HCT116 (cell line): ENCODE measurements at places on chromosomes 16 and 17.

GRCh38 chr17:82495844-82496528, 23.5 kb upstream of the FOXK2 start:
- DNase-seq, result peak; percentile 46

DNA sequence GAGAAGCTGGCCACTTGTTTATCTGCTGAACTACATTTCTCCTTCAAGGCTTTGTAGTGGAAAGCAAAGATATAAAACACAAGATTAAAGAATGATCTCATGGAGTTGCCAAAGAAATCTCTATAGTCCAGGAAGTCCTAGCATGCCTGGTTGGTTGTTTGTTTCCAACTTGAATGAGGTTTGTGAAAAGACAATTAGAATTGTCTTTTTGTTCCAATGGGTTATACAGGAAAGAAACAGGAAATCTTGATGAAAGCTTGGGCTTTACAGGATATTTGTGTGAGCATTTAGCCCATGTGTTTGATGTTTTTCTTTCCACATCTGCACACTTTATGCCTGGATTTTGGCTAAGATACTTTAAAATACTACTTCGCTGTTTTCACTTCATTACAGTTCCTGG, 273.4 kb downstream of the CEP112 start:
- no peak for DNase-seq

GRCh38 chr17:38424297-38424972, 3.8 kb upstream of the ARHGAP23 start:
- no peak for DNase-seq

GRCh38 chr17:66467766-66468165, 165.4 kb downstream of the PRKCA start:
- no peak for DNase-seq

GRCh38 chr17:74677558-74678466, 34.9 kb downstream of the CD300LF start:
- DNase-seq, result no peak

DNA sequence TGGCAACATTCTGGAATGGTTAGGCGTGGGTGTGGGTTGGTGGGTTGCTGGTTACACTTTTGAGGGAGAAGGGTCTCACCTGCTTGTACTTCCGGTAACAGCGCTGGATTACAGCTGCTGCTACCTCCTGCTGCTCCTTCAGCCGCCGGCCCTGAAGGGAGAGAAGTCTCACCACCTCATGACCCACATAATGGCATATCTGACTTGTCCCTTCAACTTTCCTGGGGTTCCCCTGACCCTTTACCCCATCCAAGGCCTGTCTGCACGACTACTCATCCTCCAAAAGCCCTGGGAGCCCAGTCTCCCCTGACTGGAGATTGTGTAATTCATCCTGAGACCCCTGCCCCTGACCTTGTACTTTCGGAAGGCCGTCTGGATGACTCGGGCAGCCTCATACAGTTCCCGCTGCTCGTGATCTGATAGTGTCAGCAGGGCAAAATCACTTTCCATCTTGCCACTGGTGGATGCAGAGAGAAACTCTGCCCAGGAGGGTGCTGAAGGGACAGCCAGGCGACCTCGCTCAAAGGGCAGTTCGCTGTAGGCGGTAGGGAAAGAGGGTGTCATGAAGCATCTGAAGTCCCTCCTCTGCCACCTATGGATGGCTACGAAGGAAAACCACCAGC, 2.0 kb upstream of the SPAG7 start:
- no peak for DNase-seq

DNA sequence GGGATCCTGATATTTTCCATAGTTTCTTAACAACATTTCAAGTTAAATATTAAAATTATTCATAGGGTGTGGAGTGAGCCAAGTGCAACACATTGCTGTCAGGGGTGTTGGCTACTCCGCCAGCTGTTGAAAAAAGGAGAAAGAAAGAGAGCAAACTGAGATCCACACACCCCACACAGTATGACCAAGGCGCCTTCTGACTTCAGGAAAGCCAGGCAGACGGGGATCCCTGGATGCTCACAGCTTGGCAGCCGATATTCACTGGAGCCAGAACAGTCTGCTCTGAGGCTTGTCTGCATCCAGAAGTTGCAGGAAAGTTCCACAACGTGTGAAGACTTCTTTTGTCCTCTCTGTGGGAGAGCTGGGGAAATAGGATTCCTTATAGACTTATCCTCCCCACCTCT, 9.3 kb downstream of the CHD9NB start:
- no peak for DNase-seq

DNA sequence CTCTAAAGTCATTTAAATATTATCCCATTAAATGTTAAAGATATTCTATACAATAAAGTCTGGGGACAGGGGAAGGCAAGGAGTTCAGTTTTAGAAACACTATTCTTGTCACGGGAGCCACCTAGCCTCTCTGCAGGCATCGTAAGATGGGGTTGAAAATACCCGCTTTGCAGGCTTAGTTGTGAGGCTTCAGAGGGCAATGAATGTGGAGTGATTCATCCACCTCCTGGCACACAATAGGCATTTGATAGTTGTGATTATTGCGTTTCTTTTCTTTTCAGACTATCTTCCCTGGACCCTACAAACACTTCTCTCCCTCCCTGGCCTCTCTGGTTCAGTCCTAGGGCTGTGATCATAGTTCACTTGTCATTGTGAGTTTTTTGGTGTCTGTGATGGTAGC, 19.6 kb downstream of the GLP2R start:
- DNase-seq, result no peak

DNA sequence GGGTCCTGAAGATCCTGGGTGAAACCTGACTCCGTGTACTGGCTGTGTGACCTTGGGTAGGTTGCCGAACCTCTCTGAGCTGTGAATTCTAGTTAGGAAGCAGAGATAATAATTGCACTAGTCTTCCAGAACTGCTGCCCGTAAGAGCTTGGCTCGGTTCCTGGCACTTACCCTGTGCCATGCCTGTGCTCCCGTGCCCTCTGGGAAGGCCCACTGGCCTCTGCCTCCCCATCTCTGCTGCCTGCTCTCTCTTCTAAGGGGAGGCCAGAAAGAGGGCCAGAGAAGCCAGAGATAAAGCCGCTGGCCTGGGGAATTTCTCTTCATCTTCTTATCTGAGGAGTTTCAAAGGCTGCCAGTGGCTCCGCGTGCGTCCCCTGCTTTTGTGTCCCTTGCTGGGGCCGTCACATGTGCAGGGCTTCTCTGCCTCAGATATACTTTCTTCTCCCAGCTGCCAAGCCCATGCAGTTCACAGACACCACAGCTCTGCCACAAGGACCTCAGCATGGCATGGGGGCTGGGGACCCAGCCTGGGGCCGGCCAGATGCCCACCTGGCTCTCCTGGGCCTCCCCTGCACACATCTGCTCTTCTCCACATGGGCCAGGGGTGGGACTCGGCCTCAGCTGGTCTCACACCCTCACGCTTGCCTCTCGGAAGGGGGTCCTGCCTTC, 145.2 kb downstream of the SDK2 start:
- no peak for DNase-seq

DNA sequence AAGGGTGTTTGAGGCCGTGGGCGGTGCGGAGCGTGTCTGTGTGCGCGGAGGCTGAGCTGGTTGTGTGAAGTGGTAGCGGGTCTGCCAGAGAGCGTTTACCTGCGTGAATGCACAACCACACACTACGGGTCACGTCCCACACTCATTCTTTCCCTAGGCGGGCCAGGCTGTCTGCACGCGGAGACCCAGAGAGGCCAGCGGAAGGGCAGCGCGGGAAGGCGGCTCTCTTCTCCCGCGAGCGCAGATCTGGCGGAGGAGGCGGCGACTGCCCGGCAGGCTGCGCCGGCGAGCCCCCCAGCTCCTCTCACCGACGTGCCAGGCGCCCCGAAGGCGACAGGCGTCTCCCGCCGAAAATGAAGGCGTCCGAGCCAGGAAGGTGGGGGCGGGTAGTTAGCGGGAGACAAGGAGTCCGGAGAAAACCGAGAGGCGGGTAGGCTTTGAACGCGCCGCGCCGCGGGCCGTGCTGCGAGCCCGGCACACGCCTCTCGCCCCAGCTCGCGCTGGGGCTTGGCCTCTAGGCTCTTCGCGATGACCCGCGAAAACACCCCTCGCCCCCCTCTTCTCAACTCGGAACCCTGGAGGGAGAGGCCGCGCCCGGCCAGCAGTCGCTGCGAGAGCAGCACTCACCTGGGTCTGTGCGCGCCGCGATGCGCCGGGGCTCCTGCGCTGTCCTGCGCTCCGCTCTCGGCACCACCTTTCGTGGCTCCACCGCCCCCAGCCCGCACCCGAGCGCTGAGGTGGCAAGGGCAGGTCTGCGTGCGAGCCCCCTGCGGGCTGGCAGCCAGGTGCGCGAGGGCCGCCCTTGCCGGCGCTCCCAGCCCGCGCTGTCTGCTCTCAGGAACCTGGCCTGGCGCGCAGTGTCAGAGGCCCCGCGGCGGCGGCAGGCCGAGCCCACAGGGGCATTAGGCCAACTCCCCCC, 2.0 kb upstream of the FOXF1 start:
- no peak for DNase-seq

DNA sequence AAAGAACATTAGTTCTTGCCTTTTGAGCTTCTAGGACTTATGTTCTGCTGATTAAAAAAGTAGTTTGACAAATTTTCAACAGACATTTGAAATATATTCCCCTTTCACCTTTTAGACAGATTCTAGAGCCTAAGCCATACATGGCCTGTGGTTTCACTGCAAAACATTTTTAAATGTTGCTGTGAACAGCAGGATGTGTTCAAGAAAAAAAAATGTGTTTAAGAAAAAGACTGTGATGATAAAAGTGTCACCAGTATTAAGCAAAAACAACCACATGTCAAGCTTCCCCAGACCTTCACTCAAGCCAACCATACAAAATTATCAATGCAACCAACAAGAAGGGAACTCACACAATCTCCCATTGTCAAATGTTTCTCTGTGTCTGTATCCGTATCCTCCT, 103.5 kb downstream of the SYCE1L start:
- no peak for DNase-seq

DNA sequence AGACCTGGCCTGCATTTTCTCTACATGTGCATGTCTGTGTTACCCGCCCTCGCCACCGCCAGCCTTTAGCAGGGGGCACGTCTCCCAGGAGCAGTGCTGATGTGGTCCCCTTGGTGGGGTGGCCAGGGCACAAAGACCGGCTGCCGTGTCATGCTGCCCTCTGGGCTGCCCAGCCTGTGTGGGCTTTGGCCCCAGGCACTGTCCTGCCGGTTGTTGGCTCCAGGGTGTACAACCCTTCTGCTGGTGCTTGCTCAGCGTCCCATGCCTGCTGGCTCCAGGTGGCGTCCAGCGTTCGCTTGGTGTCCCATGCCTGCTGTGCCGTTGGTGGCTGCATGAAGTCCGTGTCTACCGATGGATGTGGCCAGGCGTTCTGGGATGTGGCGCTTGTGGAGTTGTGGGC, 4.1 kb downstream of the BAIAP2 start:
- no peak for DNase-seq

GRCh38 chr17:15507896-15508295, 40.5 kb upstream of the CDRT4 start:
- DNase-seq, result no peak

- DNase-seq, result no peak
These were observed 28.7 kb downstream of the MEAK7 start for GRCh38 chr16:84475643-84476240.

DNA sequence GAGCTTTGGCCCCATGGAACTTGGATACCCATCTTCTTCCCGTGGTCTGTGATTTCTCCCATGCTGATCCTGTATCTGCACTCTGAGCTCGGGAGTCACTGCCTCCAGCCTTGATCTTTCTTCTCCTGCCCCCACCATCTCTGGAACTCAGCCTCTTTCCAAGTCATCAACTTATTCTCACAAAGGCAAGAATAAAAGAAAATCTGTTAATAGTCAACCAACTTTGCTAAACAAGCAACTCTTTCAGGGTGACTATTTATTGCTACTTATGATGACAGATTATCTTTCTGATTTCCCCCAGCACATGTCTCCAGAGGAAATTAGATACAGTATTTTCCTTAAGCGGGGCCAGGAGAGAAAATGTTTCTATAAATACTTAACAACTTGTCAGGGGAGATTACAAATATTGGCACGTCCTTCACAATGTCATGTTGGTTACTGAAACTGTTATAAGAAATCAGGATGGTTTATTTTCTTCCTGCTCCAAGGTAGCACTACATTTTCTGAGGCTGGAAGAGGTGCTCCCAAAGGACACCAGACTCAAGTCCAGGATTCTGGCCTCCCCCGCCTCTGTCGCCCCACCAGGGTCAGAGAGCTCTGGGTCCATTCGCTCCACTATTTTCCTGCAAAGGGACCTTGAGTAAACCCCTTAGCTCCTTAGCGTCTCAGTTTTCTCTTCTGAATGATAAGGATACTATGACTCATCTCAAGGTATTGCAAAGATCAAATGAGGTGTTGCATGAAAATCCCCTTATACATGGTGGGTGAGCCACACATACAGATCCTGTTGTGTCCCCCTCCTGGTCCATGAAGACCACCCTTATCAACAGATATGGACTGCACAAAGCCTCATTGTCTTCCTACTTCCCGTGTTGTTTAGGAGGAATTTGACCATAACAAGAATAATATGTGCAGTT, 205.2 kb upstream of the WSCD1 start:
- DNase-seq, result no peak

DNA sequence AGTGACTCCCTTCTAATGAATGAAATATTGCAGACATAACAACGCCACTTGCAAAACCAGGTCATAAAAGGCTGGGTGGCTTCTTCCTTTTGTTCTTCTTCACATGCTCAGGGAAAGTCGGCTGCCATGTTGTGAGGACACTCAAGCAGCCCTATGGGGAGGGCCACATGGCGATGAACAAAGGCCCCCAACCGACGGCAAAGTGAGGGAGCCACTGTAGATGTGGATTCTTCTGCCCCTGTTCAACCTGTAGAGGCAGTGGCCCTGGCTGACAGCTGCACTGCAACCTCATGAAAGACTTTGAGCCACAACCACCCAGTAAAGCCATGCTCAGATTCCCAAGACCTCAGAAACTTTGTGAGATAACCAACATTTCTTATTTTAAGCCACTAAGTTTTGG, 203.5 kb upstream of the TNRC6C start:
- DNase-seq, result no peak

GRCh38 chr16:13348416-13348815, 447.0 kb downstream of the SHISA9 start:
- no peak for DNase-seq

GRCh38 chr17:57779706-57780105, 34.6 kb upstream of the CCDC182 start:
- DNase-seq, result no peak

DNA sequence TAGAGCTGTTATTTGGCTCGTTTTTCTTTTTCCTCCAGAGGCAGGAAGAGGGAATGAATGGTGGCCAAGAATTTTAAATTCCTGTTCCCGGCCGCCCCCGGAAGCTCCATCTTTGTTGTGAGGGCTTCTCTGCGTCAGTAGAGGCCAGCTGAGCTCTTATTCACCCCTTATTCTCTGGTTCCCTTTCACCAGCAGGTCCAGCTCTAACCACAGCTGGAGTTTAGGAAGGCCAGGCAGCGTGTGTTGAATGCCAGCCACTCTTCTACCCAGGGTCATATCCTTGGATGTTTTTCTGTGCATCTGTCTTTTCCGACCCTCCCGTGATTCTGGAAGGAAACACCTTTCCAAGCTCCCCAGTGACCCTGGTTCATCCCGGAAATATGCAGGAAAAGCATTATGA, 570.5 kb downstream of the WWOX start:
- DNase-seq, result no peak

DNA sequence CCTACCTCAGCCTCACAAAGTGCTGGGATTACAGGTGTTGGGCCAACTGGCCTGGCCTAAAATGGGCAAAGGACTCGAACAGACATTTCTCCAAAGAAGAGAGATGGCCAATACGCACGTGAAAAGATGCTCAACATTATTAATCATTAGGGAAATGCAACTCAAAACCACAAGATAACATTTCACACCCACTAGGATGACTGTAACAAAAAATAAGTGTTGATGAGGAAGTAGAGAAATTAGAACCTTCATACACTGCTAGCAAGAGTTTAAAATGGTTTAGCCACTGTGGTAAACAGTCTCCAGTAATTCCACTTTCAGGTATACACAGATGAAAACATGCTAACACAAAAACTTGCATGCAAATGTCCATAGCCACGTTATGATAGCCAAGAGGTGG, 5.7 kb downstream of the TMED6 start:
- DNase-seq, result no peak
